Myocyte (in vitro differentiated cells): ENCODE measurements at places on chromosomes 13 and 19.

- DNase-seq, result peak; percentile 78
These were observed 21.0 kb downstream of the SMIM24 start for GRCh38 chr19:3459089-3459881.

DNA sequence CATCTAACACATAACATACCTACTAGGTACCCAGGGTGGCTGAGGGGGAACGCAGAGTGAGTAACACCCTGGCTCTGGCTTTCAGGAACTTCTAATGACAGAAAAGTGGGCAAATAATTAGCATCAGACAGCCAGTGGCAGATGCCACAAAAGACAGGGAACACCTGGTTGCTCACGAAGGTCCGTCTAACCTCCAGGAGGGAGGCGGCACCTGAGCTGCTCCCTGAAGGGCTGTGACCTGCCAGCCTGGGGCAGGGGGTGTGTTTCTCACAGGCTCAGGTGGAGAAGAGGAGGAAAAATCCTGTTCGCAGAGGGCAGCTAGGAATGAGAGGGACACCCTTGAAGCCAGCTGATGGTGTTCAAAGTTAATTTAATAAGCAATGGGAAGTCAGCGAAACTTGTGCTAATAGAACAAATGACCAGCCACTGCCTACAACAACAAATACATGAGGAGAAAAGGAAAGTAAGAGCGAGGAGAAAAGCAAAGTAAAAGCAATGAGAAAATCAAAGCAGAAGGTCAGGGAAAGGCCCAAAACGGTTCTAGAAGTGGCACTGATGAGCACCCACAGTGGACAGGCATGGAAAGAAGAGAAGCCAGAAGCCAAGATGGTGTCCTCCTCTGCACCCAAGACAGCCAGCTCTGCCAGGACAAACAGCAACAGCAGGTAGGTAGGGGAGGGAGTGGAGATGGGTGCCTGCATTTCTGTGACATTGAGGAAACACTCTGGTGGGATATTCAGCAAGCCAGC lies 87.3 kb downstream of the STK24 start:
- DNase-seq, result no peak

GRCh38 chr13:103130146-103130545 lies 63.9 kb upstream of the SLC10A2 start:
- no peak for DNase-seq

DNA sequence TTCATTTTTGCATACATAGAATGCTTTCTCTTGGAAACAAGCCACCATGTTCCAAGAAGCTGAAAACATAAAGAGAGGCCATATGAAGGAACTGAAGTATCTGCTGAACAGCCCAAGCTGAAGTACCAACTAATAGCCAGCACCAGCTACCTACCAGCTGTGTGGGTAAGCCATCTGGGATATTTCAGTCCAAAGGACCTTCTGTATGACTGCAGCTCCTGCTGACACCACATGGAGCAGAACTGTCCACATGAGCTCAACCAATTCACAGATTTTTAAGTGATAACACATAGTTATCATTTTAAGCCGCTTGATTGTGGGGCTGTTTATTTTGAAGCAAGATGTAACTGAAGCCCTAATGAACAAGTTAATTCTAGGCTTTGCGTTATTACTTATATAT lies 621.1 kb upstream of the KLHL1 start:
- no peak for DNase-seq

DNA sequence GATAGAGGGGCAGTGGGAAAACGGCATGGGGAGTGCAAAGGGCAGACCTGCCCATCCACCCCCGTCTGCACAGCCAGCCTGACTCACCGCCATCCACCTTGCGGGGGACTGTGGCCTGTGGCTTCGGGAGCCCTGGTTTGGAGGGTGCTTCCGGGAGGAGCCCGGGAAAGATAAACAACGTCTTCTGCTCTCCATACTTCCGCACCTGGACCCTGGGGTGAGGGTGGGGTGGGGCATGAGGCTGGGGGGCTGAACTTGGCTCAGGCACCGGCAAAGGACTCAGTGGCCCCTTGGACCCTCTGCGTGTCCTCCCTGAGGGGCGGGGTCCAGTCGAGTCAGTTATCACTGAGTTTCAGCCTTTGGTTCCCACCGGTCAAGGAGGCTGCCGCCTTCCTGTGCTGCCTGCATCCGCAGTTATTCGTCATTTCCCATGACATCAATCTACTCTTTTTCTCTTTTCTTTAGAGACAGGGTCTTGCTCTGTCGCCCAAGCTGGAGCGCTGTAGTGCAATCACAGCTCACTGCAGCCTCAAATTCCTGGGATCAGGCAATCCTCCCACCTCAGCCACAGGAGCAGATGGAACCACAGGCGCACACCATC lies 3.2 kb downstream of the GPR108 start:
- no peak for DNase-seq

DNA sequence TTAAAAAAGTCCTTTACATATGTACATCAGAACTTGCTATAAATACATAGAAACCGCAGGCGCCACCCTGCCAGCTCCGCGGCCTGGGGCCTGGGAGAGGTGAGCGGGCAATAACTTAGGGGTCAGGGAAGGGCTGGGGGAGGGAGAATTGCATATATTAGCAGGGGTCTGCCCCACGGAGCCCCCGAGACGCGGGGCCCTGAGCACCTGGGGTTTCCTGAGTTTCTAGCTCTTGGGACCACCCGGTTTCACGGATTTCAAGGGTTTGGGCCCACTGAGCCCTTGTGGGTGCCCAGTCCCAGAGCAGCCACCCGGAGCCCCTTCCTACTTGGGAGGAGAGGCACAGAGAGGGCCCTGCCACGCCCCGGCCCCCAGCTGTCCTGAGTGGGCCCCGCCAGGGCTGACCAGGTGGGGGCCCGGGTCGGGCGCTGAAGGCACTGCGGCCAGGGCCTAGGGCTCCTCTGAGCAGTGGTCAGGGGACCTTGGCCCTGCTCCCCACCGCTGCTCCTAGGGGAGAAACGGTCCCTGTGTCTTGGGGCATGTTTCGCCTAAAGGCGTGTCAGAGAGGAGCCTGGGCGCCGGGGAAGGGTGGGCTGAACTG lies 4.0 kb downstream of the GPX4 start:
- DNase-seq, result no peak

DNA sequence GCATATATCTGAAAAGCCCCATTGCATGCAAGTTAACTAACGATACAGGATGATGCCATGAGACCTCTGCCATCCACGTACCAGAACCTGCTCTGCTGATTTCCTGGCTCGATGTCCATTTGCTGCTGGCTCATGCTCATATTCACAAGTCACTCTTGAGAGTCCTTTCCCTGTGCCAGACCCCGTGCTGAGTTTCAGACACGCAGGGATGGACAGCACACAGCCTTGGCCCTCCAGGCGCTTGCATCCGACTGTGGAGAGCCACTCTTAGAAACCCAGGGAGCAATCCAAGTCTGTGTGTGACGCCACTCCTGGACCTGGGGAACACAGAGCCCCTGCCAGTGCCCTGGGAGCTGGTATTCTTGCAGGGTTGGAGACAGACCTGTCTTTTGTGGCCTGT lies 37.6 kb upstream of the TSHZ3 start:
- DNase-seq, result no peak

DNA sequence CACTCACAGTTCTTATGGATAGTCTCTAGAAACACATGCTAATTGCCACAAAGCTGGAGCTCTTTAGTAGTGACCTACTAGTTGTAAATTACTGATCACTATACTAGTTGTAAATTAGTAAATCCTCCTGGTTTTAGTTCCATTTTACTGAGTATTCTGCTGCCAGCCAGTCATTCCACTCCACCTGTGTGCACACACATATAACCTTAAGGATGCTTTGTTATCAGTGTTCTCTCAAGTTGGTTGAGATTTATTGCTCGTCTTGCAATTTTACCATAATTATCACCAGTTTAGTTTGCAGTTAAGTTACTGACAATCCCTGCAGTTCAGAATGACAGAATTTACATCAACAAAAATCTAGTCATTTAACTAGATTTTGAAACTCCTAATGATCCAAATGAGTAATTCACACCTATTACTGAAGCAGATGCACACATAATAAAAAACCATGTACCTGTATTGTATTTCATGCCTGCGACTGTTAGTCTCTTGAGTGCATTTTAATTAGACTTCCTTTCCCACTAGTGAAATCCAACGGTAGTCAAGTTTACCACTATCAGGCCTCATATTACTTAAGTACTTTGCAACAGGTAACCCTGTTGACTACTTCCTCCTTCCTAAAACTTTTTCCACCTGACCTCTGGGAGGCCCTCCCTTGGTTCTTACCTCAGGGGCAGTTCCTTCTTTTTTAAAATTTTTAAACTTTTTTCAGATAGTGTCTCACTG lies 7.6 kb downstream of the TPT1 start:
- DNase-seq, result no peak

DNA sequence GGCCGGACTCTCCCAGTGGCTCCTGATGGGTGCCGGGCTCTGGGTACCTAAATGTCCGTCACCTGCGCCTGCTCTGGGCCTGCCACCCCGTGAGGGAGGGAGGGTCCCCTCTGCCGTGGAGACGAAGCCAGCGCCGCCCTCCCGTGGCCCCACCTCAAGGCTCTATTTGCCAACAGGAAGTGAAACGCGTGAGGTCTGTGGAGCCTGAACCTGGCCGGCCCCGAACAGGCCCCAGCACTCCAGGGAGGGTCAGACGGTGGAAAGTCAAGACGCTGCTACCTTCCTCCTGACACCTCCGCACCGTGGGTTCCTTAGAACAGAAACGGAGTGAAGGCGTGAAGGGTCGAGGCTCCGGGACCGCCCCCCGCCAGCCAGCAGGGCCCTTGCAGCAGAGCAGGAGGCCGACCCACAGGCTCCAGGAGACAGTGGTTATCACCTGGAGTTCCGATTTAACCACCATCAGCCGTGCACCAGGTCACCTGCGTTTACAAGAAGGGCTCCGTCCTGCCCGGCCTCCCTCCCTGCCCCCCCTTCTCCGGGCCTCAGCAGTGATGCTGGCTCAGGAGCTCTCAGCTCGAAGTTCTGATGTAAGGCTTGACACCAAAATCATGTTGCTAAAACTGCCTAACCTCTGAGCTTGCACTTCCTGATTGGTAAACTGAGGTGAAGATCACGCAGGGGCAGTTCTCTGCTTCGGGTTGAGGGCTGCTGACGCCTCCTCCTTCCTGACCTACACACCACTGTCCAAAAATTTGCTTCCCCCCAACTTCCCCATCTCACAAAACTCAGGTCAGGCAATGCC lies 50.9 kb upstream of the C13orf46 start:
- DNase-seq, result no peak

- no peak for DNase-seq
These were observed 36.7 kb downstream of the INTS6 start for GRCh38 chr13:51416107-51416506.

GRCh38 chr19:29944390-29945012 lies 2.5 kb downstream of the URI1 start:
- no peak for DNase-seq

DNA sequence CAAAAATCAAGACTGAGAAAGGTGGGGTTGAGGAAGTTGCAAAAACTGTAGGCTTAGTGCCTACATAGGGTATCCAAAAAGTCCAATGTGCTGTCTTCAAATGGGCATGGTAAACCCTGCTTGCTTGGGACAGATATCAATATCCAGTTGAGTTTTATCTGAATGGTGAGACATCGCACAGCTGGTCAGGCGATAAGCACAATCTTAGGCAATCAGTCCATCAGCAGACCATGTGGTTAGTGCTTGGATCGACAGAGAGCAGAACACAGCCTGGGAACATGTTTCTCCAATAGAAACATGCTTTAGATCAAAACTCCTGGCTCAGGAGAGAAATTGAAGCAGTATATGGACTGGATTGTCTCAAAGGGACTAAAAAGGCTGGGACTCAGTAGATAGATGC lies 151.3 kb upstream of the IPO5 start:
- DNase-seq, result no peak

DNA sequence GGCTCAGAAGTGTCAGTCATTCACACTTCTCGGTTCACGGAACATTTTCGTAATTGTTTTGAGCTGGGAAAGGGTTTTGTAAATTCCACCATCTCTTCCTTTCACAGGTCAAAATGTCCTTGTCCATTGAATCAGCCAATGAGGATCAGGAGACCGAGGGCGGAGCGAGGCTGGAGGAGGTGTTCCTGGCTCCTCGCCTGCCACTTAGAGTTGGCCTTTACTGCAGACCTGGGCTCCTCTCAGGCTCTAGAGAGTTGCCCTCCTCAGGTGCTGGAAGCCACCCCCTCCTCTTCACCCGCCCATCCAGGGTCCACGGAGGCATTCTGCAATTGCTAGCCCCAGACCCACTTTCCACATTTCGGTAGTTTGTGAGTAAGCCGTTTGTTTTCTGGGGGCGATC lies 370.4 kb downstream of the IRS2 start:
- DNase-seq, result no peak

- no peak for DNase-seq
These were observed 83.1 kb downstream of the AKAP11 start for GRCh38 chr13:42355092-42355485.

DNA sequence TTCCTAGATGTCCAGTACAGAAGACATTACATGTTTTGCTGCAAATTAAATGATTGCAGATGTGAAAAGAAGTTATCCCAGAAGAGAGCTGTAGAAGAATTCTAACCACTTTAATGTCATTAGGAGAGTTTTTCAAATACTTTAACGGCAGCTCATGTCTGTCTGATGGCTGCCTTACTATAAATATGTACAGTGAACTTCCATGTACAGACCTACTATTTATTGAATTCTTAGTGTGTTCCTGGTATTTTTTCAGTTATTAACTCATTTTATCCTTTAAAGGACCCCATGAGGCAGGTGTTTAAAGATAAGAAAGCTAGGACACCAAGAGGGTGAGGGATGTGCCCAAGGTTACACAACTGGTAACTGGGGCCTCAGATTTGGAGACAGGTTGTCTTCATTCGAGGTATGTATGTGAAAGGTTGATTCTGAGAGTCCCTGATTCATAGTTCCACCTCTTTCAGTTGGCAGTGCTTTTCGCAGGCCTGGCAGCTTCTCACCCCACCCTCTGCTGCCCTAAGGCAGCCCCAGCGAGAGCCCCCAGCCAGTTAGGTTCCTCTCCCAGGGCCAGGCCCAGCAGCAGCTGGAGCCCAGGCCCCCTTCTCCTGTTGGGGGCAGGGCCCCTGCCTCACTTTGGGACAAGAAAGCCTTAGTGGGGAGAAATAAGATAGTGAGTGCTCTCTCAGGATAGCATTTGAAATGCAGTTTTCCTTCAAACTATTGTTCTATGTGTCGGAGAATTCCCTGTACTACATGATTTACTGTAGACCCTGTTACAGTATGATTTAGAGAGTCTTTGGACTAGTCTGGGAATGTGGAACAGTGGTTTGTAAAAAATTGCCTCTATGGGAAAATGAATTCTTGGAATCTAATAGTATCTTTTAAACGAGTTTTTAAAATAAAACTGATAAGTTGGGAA lies 67.7 kb upstream of the TEX29 start:
- DNase-seq, result no peak

DNA sequence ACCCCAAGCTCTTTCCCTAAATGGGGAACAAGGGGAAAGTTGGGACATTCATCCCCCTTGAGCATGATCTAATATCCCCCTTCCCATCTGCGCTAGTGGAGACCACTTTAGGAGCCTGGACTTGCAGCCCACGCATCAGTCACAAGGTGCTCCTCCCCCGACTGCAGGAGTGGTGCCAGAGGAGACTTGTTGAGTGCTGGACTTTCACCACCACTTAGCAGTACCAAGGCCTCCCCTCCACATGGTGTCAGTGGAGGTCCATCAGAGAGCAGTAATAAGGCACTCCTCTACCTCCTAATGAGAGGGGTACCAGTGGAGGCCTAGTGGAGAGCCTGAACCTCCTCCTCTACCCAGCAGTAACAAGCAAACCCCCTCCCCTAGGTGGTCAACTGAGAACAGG lies 22.5 kb downstream of the CAB39L start:
- DNase-seq, result no peak
